Stimulated activated CD8-positive, alpha-beta memory T cell treated with anti-CD3 and anti-CD28 coated beads, Interleukin-7, amount 100 ng/mL, for 1 hour (primary cell): ENCODE measurements at places on chromosomes 11 and 22.

GRCh38 chr11:114319716-114320328 is 23.6 kb downstream of the NNMT start:
- DNase-seq = no peak

DNA sequence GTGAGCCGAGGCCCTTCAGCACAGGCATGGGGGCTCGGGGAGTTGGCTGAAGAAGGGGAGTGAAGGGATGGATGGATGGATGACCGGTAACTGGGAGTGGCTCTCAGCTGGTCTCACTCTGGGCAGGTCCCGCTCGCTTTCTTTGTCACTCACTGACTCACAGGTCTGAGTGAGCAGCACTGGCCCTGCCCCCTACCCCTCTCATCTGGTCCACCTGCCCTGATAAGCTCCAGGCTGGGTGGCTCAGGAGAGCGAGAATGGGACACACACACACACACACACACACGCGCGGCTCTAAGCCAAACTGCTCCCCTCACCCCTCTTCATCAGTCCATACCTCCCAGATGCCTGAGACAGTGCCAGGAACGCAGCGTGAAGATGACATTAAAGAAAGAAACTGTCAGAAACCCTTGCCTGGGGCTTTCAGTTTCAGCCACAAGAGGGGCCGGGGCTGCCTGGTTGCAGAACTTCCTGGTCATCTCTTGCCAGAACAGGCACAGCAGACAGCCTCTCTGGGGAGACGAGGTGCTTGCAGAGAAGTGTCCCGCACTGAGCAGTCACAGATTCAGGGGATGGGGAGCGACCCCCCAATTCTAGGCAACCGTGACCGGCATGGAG is 16.5 kb upstream of the SHISAL1 start:
- no peak for DNase-seq

- DNase-seq = no peak
These were observed 80.4 kb upstream of the PRR5 start for GRCh38 chr22:44621401-44622146.

GRCh38 chr11:100791103-100791502 is 104.0 kb downstream of the ARHGAP42 start:
- DNase-seq = no peak

DNA sequence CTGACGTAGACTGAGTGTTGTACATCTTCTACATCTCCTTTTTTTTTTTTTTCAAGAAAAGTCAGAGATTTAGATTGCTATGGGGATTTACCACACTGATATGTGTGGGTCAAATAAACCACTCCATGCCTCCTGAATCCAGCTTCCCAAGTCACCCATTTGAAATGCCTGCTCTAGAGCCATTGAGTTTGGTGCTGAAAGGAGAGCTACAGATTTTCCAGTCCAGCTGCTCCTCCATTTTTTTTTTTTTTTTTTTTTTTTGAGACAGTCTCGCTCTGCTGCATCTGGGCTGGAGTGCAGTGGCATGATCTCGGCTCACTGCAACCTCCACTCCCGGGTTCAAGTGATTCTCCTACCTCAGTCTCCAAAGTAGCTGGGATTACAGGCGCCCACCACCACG is 115.2 kb upstream of the TIMP3 start:
- no peak for DNase-seq

DNA sequence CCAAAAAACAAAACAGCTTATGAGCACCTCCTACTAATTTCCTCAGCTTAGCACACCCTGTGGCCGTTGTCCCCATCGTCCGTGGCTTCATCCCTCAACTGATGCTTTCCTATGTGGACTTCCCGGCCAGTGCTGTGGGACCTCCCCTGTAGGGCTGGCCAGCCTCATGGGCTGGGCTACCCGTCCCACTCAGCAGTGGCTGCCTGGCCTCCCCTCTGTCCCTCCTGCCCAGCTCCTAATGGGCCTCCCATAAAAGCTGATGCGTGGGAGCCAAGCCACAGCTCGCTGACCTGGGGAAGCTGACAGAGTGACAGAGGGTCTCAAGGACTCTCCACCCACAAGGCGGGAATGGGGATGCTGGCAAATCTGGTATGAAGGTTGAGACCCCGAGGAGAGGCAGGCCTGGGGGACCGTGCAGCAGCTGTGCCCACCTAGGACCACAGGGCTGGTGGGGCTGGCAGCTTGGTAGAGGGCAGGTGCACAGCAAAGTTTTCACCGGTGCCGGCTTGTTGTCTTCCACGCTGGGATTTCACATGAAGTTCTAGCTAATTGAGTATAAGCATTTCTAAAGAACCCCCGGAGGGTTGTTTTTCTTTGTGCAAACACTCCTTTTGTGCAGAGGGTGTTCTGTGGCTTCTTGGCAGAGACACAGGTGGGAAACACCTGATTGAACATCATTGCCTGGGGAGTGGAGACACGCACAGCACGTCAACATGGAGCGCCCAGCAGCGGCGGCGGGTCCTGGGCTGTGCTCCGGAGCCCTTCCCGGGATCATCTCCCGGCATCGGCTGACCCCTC is 23.2 kb downstream of the TBX1 start:
- DNase-seq = no peak

DNA sequence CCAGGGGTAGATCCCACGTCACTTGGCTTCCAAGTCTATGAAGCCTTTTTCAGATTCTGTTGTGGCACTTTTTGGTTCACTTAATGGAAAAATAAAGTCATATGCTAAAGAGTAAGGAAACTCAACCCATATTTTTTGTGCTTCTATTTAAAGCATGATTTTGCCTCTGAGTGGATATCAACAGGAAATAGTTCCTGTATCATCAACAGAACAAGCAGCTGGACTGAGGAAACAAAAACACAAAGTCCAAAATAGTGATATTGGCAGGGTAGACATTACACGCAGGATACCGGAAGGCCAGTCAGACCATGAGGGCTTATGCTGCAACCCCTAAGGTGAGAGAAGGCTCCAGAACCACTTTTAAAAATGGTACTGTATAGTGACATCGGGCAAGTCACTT is 248.3 kb upstream of the ANO5 start:
- DNase-seq = no peak

GRCh38 chr11:30725645-30726195 is 139.6 kb upstream of the MPPED2 start:
- DNase-seq = no peak

GRCh38 chr11:122107566-122107965 is 8.4 kb downstream of the BLID start:
- no peak for DNase-seq

DNA sequence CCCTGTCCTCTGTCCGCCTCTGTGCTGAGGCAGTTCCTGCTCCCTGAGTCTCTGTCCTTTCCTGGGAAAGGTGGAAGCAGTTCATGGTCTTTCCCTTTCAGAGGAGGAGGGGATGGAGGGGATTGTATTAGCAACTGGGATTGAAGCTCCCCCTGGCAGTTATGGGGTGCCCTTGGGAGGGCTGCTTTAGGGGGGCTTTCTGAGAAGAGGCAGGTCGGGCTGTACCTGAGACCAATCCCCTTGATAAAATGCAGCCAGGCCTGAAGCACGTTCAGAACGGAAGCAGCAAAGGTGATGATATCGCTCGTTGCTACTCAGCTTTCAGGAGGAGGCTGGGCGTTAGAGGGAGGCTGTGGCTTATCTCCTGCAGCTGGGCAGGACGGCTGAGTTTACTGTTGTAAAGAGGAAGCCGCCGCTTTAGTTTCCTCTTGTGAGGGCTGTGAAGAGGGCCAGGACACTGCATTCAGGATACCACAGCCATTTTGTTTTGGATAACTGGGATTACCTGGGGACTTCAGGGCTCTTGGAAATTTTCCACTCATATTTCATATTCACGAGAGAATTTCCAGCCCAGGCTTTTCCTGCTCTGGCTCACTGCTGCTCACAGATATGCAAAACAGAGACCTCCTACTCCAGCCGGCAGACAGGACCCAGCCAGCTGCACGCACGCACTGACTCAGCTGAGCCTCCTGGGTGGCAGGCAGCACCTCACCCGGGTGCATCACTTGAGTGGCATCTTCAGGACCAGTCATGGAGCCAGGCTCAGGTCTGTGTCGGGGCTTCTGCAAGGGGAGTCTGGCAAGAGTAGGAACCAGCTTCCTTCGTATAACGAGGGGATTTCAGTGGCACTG is 798 bp downstream of the AMPD3 start:
- peak; percentile 40 for DNase-seq

GRCh38 chr11:27329867-27330632 is 33.0 kb downstream of the CCDC34 start:
- no peak for DNase-seq

- no peak for DNase-seq
These were observed 80.9 kb upstream of the PICALM start for GRCh38 chr11:86149792-86150191.

DNA sequence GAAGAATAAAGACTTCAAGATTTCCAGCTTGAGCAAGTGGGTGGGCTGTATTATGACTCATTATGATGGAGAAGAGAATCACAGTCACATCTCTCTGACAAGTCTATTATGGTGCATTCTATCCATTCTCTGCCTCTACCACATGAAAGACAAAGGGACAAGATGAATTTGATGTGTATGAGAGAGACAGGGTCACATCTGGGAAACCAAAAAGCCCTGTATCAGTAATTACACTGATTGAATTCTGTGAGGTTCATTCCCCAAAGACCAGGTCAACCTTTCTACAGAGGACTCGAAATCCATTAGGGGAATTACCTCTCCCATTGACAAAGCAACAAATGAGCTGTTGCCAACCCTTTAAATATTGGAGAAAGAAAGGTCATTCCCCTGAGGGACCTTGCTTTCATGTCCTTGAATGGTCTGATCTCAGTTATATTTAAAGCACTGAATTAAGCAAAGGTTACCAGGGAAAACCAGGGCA is 109.6 kb downstream of the USP35 start:
- DNase-seq = no peak

DNA sequence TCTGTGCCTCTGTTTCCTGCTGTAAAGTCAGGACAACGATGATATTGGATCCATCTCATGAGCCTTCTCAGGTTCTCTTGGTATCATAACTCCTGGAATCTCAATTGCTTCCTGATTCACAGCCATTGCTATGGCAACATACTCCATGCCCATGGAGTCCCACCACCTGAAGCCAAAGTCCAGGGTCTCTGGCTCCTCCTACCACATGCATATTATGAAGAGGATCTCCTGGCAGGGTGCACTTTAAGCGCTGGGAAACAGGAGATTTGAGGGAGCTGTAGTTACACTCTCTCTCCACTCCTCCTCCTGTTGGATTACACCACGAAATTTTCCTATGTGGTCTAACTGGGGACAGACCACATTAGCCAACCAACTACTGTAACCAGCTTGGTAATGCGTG is 130.9 kb upstream of the SEZ6L start:
- no peak for DNase-seq

GRCh38 chr11:34175284-34176019 is 70.0 kb downstream of the NAT10 start:
- DNase-seq = no peak

DNA sequence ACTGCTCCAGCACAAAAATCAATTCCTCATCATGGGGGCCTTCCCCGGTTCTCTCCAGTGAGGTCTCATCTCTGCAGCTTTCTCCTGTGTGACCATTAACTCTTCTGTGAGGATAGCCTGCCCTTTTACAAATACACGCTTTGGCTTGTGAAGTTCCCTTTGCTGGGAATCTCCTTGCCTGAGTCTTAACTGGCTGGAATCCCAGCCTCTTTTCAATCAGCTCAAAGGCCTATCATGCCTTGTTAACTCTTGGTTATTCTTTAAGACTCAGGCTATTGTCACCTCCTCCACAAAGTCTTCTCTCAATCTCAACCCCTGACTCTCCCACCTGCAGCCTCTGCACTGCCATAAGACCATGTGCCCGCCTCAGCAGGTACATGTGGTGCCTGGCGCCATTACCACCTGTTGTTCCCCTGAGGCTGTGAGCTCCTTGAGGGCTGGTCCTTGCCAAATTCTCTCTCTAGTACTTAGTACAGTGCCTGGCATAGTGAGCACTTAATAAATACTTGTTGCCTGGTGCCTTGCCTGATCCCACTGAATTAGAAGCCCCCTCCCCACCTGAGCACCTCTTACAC is 128.2 kb downstream of the ST3GAL4 start:
- no peak for DNase-seq

DNA sequence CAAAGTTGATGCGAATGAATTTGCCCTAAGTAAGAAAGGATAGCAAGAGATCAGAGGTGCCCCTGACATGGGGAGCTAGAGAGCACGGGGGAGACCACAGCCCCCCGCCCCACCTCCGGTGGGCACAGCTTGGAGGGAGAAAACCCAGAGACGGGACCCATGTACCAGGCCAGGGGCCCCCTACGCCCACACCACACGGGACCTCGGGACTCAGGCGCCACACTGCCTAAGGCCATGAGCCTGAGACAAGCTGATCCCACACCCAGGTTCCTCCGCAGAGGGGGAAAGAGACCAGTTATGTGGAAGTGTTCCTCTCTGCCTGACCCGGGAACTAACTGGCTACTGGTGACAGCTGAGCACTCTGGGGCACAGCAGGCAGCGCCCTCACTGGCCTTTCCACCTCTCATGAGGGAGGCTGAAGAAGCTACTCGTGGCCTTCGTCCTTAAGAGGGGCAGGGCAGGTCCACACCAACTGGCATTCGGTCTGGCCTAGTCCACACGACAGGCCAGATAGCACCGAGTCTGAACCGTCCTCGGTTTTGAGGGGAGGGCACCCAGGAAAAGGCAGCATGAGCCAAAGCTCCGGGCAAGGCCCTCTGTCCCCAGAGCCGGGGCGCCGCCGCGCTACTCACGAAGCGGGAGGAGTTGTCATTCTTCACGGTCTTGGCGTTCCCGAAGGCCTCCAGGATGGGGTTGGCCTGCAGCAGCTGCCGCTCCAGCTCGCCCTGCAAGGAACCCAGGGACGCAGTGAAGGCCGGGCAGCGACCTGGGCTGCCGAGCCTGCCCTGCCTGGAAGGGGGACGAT is 65.8 kb downstream of the MYH9 start:
- DNase-seq = no peak

DNA sequence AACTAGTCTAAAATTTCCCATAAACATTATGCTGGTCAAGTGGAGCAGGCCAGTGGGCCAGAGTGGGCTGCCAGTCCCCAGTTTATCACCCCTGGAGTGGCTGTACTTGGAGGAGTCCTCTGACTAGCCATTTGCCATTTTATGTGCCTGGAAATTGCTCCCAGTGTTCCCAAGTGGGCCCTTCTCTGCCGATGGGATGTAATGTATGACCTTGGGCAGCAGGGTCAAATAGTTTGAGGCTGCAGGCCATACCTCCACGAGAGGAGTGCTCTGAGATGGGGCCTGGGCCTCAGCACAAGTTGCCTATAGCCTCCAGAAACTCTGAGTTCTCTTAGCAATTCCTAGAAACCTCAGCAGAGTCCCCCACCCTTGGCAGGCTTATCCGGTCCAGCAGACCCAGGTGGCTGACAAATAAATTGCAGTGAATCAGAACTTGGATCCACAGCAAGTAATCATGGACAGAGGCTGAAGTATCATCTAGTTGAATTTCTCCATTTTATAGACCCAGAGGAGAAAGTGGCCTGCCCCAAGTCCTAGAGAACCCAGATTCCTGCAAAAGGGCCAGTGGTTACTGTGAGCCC is 17.8 kb upstream of the PATZ1 start:
- DNase-seq = no peak
